Activated CD4-positive, CD25-positive, alpha-beta regulatory T cell treated with anti-CD3 and anti-CD28 coated beads, Interleukin-2, amount 50 U/mL, for 72 hours (primary cell): ENCODE measurements at places on chromosomes 4 and X.

- no peak for DNase-seq
These were observed 66.3 kb upstream of the PUDP start for GRCh38 chrX:7214251-7214650.

DNA sequence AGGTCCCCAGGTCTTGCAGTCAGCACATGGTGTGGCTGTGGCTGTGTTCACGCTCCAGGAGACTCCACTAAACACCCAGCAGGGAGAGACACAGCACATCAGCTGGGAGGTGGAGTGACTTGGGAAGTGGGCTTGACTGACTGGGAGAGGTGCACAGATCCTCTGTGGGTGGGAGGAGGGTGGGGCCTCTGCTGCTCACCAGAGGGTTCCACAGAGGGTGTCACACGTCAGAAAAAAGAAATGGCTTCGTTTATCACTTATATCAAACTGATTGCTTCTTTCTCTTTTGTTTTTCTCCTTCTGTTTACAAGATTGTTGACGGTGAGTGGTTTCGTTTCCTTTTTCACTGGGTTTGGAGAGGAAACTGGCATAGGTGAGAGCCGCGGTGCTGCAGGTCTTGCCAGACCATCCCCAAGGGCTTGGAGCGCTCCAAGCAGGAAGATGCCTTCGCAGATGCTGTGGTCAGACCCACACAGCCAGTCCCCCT lies 24.8 kb upstream of the FAM193A start:
- DNase-seq: no peak

GRCh38 chr4:126733301-126733700 lies 899.5 kb upstream of the INTU start:
- no peak for DNase-seq

DNA sequence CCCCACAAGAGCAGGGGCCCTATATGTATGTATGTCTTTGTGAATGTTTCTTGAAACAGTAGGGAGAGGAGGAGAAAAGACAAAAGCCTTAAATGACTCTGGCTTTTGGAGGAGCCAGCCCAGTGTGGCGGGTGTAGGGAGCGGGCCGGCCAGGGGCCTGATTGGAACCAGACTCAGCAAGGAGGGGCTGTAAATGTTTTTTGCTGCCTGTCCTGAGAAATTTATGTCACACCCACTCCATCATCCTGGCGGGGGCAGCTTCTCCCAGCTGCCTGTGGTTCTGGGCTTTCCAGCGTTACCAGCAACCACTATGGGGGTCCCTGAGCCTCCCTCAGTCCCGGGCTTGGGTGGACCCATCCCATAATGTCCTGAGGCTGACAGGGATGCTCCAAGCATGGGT lies 130.8 kb downstream of the PJA1 start:
- DNase-seq: no peak

- no peak for DNase-seq
These were observed 84.7 kb downstream of the OTC start for GRCh38 chrX:38437093-38437492.

- DNase-seq: no peak
These were observed 15.6 kb downstream of the CD38 start for GRCh38 chr4:15793506-15794363.

GRCh38 chr4:56469489-56470210 lies 2.2 kb downstream of the SRP72 start:
- DNase-seq: no peak

- no peak for DNase-seq
These were observed 41.9 kb downstream of the PLS3 start for GRCh38 chrX:115602729-115603389.

DNA sequence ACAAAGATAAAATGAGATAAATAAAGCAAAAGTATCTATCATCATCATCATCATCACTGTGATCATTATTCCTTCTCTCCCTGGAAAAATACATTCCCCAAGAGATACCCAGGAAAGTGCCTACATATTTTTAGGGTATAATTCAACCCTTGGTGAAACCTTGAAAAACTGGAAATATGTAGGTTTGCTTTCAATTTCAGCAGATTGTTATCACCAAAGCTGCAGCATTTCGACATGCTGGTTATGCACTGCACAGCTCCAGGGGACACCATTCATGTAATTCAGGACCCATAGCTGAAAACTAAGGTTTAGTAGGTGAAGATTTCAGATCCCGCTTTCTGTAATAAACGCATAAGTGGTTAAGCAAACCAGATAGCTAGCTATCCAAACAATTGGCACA lies 28.4 kb upstream of the FBXW7 start:
- DNase-seq: no peak

- DNase-seq: no peak
These were observed 169.2 kb upstream of the ATP6AP2 start for GRCh38 chrX:40411340-40412111.

DNA sequence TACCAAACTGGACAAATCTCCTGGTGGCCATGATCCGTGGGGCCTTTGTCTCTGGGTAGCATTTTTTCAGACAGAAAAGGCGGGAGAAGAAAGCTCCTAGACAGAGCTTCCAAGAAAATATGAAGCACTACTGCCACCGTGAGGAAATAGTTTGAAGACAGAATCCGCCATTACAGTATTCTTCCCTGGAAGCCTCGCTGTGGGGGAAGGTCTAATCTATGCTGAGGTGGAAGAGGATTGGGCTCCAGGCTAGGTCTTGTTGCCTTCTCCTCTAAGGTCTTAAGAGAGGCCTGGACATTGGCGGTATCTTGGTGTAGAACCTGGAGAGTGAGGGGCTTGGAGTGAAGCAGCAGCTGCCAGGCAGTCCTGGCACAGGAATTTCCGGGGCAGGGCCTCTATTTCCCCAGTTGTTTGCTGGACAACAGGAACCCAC lies 218.9 kb downstream of the OR13H1 start:
- no peak for DNase-seq

DNA sequence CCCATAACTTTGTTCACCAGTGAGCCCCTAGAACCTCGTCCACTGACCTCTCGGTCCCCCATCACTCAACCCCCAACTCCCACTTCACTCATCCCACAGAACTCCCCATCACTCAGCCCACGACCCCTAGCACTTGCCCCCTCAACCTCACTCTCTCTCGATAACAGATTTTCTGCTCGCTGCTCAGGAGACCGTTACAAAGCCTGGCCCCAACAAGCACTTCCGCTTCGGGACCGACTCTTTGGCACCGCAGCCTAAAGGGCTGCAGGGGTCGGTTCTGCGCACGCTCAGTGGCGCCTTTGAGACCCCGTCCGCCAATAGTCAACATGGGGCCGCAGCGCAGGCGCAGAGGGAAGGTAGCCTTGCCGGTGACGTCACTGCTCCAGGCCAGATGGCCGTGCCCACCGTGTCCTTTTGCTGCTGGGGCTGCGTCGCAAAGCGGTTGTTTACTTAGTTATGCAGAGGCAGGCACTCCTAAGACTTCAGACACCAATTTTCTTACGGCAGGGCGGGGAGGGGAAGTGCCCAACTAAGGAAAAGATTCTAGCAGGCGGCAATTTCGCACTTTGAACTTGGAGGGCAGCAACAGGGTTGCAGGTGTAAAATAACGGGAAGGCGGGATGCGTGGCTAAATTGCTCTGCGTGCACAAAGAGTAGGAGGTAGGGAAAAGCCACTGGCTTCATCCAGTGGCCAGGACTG lies at the start of gene ZNF182:
TSS of gene ZNF182 (minus strand) at position 232 of the 700 bp plus-strand sequence. CDS start 1,380 bp downstream, outside the sequence.
- DNase-seq: peak; percentile 85

- DNase-seq: no peak
These were observed 28.5 kb upstream of the LIMCH1 start for GRCh38 chr4:41509451-41509866.

DNA sequence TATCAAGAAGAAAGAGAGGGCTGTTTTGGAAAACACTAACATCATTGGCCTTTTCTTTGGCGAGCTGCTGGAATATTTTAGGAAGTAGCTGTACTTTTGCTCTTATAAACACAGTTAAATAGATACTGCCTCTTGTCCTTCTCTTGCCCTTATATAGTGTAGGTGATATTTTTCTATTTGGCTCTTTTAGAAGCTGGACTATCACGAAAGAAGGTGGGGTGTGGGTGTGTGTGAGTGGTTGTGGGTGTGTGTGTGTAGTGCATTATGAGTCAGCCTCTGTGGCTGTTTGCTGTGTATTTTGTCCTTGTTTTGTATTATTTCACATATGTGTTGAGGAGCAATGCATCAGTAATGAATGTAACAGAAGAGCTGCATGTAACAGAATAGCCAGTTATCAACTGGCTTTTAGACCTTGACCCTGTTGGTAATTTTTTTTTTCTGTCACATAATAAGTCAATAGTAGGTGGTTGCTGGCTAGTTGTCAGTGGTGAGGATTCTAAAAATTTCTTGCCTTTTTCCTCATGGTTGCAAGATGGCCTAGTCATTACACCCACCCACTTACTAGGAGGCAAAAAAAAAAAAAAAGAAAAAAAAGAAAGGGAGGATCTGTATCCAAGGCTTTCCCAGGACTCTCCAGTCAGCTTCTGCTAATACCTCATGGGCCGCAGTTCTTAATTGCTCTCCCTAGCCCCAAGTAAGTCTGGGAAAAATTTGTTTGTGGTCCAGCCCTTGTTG lies 23.8 kb downstream of the ARHGAP10 start:
- no peak for DNase-seq

- no peak for DNase-seq
These were observed 443.7 kb upstream of the ATOH1 start for GRCh38 chr4:93384887-93385286.

GRCh38 chr4:152972821-152973628 lies 36.9 kb downstream of the FHDC1 start:
- DNase-seq: no peak

- DNase-seq: no peak
These were observed at the start of gene ARMCX1 for GRCh38 chrX:101550362-101550750. Gene ARMCX1, plus strand, starts transcription at chrX:101550547. Its CDS starts 2,384 bp downstream, at chrX:101552931.

DNA sequence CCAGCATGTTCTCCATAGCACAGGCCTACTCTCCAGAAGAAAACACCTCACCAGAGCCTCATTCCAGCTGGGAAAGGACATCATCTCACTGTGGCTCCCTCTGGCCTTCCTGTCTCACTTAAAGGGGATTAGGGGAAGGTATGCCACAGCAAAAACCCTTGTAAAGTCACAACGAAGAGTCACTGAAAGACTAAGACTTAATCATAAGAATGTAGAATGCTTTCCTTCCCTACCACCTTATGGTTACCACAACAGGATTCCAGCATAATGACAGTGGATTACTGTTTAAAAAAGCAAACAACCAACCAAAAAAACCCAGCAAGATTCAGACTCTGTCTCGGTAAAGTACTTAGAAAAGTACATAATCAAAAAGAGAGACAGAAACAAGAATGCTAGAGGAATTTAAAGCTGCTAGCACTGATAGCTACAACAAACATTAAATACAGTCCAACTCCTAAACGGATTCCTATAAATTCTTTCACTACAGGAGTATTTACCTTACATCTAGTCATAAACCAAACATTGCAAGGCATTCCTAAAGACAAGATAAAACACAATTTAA lies 75.1 kb downstream of the BANK1 start:
- no peak for DNase-seq

GRCh38 chrX:30597216-30598012 lies 19.8 kb upstream of the TASL start:
- DNase-seq: no peak

GRCh38 chr4:173736840-173737239 lies 206.8 kb upstream of the HAND2 start:
- DNase-seq: no peak

DNA sequence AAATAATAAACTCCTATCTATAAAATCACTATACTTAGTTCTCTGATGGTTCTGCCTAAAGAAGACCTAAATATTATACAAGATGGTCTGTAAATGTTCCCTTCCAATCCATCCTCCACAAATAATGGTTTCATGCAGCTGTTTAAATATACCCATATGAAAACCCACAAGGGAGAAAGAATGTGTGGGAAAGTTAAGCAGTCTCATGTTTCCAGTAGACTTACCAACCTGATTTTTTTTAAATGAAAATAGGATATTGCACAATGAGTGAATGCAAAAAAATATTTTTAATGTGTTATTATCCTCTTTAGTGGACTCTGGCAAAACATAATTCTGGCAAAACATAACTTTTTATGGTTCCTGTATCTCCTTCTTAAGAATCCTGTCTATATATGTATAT lies 23.3 kb downstream of the CAMK2D start:
- no peak for DNase-seq

- no peak for DNase-seq
These were observed 27.9 kb upstream of the UGT2B4 start for GRCh38 chr4:69523385-69524132.

DNA sequence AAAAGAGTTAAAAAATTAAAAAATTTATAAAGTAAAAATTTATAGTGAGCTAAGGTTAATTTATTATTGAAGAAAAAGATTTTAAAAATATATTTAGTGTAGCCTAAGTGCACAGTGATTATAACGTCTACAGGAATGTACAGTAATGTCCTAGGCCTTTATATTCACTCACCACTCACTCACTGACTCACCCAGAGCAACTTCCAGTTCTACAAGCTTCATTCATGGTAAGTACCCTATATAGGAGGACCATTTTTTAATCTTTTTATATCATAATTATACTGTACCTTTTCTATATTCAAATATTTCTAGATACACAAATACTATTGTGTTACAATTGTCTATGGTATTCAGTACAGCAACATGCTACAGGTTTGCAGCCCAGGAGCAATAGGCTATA lies 1623.2 kb downstream of the RPA4 start:
- no peak for DNase-seq

- DNase-seq: no peak
These were observed 6.7 kb downstream of the UNC5C start for GRCh38 chr4:95541889-95542607.

DNA sequence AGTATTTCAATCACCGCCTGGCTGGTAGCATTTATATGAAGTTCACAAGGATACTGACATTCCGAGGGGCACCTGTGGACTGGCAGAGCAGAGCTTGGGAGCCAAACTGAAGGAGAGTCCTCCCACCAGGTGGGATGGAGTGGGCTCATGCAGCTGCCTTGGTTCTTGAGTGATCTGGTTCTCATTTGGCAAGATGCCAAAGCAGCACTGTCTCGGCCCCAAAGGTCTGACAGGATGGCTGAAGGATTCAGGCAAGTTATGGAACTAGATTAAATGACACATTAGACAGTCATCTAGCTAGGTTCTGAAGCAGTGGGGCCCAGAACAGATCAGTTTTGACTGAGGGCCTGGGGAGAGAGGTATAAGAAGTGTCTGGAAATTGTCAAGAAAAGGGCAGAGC lies 3.2 kb downstream of the FGF16 start:
- no peak for DNase-seq

DNA sequence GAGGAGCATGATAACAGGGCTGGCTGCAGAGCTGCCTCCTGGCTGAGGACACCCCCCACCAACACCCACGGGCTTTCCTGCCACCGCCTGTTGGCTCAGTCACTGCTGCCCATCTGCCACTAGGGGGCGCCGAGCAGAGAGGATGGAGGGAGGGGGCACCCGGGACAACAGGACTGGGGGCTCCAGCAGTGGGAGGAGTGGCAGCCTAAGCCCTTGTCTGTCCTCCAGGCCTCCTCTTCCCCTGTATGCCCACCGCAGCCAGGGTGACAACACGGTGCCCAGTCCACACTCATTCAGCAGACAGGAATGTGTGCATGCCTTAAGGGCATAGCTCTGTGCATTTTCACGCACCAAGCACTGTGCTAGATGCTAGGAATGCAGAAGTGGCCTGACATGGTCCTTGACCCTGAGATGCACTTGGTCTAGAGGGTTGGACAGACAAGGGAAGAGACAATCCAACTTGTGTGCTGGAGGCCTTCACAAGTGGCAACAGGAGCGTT lies 149.9 kb downstream of the AMMECR1 start:
- peak; percentile 66 for DNase-seq
